ENCODE measurements at places on chromosomes 13 and 19.

- DNase-seq, result no peak
Measured at GRCh38 chr13:20684546-20684945, 19.0 kb upstream of the IL17D start.

DNA sequence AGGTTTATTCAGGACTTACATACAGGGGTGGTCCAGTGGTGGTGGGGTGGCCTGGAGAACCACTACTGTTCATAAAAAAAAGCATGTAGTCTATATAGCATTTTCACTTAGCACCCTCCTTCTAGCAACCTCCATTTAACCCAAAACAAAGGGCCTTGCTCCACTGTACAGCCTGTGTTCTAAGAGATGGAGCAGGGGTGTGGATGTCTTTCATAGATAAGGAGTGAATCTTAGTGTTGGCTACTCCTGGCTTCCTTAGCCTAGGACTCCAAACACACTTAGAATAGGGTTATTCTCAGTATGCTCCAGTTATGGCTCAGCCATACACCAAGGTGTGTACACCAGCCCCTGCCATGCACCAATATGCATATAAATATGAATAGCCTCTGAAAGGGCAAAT, 95.2 kb downstream of the ELF1 start:
- DNase-seq, result no peak

DNA sequence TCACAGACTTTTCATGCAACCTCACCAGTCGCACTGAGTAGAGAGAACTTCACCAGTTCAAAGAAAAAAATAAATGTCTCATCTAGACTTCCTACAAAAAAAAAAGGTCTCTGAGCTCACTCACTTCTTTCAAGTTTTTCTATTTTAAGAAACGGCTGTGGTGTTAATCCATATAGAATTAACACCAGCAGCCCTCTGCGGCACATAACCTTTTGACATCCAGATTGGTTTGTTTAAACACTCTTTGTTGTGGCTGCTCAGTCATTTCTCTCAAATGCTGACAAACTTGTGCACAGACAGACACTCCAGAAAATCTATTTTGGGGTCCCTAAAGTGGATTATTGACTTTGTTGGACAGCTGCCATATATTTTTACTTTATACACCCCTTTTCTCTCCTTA, 874.9 kb downstream of the EFNB2 start:
- DNase-seq, result no peak

GRCh38 chr13:106795847-106796246, 227.9 kb upstream of the ARGLU1 start:
- peak; percentile 22 for DNase-seq

- DNase-seq, result no peak
Measured at GRCh38 chr19:30091856-30092255, 149.8 kb downstream of the URI1 start.

DNA sequence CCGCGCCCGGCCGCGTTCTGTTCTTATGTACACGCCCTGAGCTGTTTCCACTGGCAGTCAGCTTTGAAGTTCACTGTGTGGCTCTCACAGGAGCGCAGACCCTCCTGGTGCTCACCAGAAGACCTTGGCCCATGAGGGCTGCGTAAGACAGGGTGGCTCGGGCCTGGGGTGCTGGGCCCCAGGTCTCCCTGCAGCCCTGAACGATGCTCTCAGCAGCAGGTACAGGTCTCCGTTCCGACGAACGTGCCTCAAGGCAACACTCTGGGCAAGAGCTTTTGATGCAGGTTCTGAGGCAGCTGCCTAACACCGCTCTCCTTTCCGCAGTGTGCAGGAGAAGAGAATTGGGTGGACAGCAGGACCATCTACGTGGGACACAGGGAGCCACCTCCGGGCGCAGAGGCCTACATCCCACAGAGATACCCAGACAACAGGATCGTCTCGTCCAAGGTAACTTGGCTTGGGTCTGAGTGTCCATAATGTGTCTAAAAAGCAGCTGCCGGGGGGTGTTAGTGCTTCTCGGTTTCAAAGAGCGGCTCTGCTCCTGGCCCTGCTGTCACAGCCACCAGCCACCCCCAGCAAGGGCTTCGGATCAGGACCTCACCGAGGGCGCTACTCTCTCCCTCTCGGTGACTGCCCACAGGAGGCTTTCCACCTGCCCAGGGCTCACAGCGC, 95.1 kb downstream of the ATP11A start:
- no peak for DNase-seq

GRCh38 chr13:45439781-45440462, 21.7 kb upstream of the SLC25A30 start:
- no peak for DNase-seq
